Renal pelvis (tissue), 12 donors: ENCODE measurements at places on chromosomes 2 and 18.

DNA sequence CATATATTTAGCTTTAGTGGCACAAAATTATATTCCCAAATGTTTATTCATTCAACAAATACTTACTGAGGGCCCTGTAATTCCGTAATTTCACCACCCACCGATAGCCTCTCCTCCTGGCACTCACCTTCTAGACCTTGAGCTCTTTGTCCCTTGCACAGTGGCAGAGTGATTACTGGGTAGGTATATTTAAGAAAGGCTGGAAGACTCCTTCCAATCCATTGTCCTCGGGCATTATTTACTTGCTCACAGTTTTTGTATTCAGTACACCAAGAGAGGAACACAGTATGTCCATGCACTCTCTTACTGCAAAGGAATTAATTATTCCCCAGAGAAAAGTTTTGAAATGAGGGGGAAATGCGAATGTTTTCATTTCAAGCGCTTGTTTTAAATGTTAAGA is 1.1 kb upstream of the CDCA7 start:
- DNase-seq: no peak

DNA sequence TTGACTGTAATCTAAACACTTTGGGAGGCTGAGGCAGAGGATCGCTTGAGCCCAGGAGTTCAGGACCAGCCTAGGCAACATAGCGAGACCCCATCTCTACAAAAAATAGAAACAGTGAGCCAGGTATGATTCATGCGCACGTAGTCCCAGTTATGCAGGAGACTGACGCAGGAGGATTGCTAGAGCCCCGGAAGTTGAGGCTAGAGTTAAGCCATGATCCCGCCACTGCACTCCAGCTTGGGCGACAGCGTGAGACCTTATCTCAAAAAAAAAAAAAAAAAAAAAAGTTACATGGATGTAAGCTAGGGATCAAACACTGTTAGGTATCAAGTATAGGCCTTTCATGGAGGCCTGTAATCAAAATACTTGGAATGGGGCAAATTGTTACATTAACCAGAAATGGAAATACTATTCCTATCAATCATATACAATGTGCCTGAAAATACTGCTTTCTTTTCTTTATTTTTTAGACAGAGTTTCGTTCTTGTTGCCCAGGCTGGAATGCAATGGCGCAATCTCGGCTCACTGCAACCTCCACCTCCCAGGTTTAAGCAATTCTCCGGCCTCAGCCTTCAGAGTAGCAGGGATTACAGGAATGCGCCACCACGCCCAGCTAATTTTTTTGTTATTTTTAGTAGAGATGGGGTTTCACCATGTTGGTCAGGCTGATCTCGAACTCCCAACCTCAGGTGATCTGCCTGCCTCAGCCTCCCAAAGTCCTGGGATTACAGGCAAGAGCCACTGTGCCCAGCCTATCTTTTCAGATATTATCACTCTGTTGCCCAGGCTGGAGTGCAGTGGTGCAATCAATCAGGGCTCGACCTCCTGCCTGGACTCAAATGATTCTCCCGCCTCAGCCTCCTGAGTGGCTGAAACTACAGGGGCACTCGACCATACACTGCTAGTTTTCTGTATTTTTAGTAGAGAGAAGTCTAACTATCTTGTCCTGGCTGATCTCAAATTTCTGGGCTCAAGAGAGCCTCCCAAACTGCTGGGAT is 27.2 kb downstream of the XPO1 start:
- DNase-seq: no peak

GRCh38 chr2:110868971-110869370 is 136.6 kb downstream of the ACOXL start:
- DNase-seq: no peak

- DNase-seq: peak; percentile 41
Measured at GRCh38 chr2:233434666-233435330, 80.5 kb downstream of the DGKD start.

GRCh38 chr2:10126632-10127026 is 4.1 kb downstream of the RRM2 start:
- no peak for DNase-seq

GRCh38 chr2:1546023-1546591 is 132.8 kb downstream of the TPO start:
- DNase-seq: peak; percentile 49

- no peak for DNase-seq
Measured at GRCh38 chr2:105540642-105541041, 141.8 kb upstream of the FHL2 start.

- DNase-seq: no peak
Measured at GRCh38 chr2:226652983-226653765, 146.4 kb downstream of the IRS1 start.

GRCh38 chr2:159946326-159946999 is 116.0 kb downstream of the PLA2R1 start:
- DNase-seq: no peak

GRCh38 chr2:128835342-128835855 is 516.7 kb upstream of the HS6ST1 start:
- no peak for DNase-seq

GRCh38 chr2:79832511-79833234 is 319.8 kb downstream of the CTNNA2 start:
- DNase-seq: no peak

DNA sequence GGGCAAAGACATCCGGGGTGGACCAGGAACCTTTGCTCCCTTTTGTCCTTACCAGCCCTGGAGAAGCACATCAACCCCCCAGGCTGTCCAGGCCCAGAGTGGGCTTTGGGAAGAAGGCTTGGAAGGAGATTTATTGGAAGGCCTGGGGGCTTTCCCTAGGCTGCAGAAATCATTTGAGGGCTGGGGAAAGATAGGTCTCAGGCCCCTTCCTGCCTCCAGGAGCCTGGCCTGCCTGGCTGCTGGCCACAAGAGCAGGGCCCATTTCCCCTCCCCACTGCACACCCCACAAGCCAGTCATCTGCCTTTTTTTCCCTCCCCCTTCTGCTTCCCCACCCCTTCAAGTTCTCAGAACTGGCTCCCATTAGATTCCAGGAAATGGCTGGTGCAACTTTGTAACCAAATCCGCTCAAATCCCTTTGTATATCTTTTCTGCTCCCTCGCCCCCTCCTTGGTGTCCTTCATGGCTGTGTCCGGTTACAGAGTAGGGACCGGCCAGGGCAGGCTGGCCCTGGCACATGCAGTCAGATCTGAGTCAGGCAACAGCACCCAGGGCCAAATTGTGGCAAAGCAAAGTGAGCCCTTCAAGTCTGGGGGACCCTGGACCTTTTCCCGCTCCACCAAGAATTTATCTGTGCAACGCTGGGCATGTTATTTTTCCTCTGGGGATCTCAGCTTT is 20.8 kb upstream of the TNP1 start:
- peak; percentile 62 for DNase-seq

DNA sequence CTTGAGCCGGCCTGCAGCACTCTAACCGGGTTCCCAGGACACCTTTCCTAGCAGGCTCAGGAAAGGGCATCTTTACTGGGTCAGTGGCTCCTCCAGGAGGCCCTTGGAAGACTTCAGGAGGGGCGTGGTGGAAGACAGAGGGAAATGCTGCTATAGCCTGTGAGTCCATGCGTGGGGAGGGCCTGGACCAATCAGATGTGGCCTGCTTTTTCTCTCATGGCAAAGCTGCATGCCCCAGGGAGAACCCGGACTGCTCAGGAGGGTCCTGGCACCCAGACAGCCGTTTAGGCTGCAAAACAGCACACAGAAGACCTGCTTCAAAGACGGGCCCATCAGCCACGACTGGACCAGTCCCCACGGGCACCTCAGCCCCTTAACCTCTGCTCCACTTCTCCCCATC is 84.4 kb downstream of the EIPR1 start:
- no peak for DNase-seq

DNA sequence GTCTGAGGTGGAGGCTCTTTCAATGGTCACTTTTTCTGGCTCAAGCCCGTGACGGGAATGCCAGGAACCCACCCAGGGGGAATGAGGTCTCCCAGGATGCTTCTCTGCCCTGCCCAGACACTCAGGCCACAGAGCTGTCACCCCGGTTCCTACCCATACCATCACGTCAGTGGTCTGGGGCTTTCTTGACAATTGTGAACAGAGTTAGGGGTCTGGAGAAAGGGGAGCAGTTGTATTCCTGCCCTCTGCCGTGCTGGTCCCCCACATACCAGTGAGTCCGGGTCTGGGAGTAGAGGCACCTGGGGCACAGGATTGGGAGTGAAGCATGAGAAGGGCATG is 97.2 kb downstream of the B3GNT2 start:
- DNase-seq: no peak

DNA sequence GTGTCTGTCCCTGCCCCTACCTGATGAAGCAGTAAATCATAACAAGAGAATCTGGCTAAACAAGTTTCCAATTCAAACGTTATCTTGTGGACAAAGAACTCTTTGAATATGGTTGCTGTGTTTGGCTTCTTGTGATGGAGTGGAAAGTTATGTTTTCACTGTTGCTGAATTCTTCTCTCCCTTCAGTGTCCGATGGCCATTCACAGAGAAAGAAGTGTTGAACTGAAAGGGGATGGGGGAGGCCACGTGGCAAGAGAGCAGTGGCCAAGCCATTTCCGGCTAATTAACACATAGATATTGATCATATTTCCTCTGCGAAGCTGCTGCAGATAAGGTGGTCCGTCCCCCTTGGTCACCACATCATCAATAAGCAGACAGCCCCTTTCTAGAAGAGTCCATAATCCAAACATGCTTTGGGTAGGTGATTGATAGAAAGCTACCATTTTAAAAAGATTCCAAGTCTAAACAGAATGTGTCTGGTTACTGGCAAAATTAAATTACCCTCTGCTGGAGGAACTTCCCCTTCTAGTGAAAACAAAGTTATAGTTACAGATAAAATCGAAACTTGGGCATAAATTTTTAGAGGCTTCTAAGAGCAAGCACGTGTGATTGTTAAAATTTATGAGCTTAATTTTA is 36.9 kb upstream of the FZD7 start:
- DNase-seq: no peak

DNA sequence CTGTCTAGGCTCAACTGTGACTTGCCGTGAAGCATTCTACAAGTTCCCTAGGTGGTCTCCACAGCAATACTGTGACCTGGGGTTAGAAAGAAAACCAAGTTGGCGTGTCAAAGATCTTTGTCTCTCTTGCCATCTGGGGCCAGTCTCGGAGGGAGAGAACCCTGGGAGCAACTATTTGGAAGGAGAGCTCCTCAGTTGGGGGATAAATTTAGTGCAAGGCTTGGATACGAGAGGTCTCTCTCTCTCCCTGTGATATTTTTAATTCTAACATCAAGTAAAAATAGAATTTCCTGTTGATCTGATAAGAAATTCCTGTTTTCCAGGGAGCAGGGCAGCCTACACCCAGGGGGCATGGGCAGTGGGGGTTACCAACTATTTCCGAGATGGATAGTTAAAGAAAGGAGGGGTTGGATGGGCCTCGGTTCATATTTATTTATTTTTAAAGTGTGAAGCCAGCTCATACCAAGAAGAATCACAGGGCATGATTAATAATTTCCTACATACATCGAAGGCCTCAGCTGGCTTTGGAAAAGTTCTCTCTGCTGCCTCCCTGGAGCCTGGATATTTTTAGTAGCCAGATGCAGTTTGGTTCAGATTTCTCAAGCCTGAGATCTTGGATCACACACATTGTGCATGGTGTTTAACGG is 62.8 kb downstream of the EHD3 start:
- no peak for DNase-seq

DNA sequence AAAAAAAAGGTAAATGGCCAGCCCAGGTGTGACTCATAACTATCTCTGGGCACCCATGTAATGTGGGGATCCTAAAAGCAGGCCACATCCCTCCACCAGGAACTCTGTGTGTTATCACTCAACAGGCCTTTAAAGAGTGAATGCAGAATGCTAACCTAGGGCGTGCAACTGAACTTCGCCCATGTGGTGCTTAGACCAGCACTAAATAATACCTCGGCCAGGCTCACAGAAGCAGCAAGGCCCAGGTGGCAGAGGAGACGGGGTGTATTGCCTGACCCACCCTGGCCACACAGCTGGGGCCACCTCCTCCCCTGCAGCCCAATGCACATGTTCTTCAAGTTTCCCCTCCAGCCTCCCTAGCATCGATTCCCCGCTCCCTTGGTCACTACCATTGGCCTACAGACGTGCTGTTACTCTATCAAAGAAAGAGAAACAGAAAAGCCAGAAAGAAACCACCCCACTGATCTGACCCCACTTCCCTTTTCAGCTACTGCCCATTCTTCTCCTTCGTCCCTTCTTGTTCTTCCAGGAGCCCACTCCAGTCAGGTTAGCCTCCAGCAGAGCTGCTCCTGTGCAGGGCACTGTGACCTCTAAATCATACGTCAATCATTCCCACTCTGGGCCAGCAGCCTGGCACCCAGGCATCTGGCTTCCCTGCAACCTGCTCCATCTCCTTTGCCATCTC is 22.0 kb downstream of the FAM178B start:
- DNase-seq: no peak

DNA sequence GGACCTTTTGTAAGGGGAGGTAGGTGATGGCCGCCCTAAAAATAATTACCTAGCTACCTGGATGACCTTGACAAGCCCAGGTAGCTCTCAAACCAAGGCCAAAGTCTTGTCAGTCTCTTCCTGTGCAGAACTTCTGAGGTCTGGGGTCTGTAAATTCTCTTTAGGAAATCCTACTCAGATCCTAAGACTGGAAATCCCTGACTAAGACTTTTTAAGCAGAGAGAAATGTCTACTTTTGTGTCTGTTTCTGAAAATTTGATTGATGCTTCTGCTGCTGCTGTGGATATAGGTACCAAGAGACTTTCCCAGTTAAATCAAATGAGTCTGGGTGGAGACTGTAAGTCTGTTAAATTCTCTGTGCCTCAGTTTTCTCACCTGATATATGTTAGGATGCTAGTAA is 36.9 kb upstream of the SIX3 start:
- DNase-seq: no peak

DNA sequence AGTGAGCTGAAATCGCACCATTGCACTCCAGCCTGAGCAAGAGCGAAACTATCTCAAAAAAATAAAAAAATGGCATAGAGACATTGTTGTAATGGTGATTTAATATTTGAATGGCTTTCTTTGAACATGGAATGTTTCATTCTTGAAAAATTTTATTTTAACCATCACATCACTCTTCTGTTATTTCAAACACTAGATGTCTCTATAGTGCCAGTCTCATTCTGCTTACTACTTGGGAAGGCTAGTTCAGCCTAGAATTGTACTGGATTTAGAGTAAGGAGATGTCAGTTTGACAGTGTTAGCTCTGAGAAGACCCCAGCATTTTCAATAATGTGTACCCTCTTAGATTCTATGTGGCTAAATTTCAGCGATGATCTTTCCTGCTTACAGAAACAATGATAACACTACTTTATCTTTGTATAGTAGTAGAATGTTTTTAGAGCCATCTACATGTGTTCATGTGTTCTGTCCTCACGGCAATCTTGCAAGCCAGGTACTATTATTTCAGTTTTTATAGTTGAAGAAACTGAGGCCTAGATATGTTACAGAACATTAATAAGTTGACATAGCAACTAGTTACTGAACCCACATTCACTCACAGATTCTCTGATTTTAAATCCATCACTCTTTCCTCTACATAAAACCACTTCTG is 142.9 kb upstream of the ZSWIM2 start:
- no peak for DNase-seq

GRCh38 chr2:155980941-155981560 is 351.5 kb downstream of the NR4A2 start:
- no peak for DNase-seq

GRCh38 chr18:32553174-32553573 is 82.5 kb upstream of the GAREM1 start:
- DNase-seq: no peak

- DNase-seq: no peak
Measured at GRCh38 chr2:27958711-27959378, 68.3 kb downstream of the BABAM2 start.

- DNase-seq: no peak
Measured at GRCh38 chr2:195214072-195214471, 443.0 kb upstream of the SLC39A10 start.
